ENCODE measurements at places on chromosomes 11 and 22. TPM values are rescaled to one million over a fixed set of nuclear protein-coding genes. Genes with fewer than 3 reads are reported as not detected.
A peak's percentile ranks its signal among the peaks of the same experiment; 100 is the strongest.

DNA sequence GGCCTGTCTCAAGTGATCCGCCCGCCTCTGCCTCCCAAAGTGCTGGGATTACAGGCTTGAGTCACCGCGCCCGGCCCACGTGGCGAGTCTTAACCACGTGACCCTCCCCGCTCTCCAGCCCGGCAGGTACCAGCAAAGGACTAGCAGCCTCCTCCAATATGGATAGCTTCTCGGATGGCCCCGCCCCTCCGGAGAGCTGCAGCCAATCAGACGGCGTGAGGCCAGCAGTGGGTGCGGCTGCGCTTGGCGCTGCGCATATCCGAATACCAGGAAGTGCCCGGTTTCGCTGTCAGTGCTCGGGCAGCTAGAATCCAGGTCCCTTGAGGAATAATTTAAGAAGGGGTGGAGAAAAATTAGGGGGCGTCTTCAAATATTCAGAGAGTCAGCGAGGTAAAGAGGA lies 14.7 kb upstream of the PISD start:
- H3K27me3 ChIP-seq, result peaks cover 2% of the 10 kb centered on the region
- peak overlapping the region; percentile 53 for H3K27ac ChIP-seq
- peak; percentile 56 for DNase-seq
- H3K4me3 ChIP-seq, result peak overlapping the region; percentile 66
- no peaks in the 10 kb centered on the region for H3K36me3 ChIP-seq
- no peaks in the 10 kb centered on the region for H3K4me1 ChIP-seq

GRCh38 chr11:7977232-7977917 lies 9.8 kb upstream of the EIF3F start:
- H3K27me3 ChIP-seq, result peaks cover 2% of the 10 kb centered on the region
- no peak overlapping the region for H3K27ac ChIP-seq
- no peaks in the 10 kb centered on the region for H3K36me3 ChIP-seq
- H3K4me1 ChIP-seq, result no peaks in the 10 kb centered on the region

GRCh38 chr11:134125507-134125906 lies 56.6 kb downstream of the JAM3 start:
- DNase-seq, result no peak
- peaks cover 78% of the 10 kb centered on the region for H3K4me1 ChIP-seq
- peak overlapping the region; percentile 92 for H3K27ac ChIP-seq

DNA sequence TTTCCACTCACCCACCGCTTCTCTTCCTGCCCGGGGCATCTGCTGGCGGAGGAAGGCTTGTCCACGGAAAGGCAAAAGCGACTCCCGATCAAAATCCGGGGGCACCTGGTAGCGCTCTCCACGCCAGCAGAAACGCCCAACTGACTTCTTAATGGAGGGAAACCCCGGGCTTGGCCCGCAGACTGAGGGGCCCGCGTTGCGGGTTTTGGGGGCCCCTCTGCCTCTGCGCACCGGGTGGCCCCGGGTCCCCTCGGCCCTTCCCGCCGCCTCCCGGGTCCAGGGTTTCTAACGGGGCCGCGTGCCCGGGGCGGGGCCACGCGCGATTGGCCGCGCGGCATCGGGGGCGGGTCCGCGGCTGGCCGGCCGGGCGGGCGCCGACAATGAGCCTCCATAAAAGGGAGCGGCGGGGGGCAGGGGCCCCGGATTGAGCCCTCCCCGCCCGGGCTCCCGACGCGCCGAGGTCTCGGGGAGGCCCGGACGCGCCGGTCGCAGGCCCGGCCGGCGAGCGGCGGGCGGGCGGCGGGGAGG lies at the start of gene SPINDOC:
Gene SPINDOC (plus strand): TSS at position 422 of the 528 bp plus-strand sequence. CDS start 231 bp downstream, outside the sequence.
- peak within 1 kb of the TSS; percentile 36 for H3K27ac ChIP-seq
- peaks cover 23% of the 10 kb centered on the region for H3K4me1 ChIP-seq
- peak; percentile 77 for DNase-seq
- peak within 1 kb of the TSS; percentile 92 for H3K4me3 ChIP-seq
- peaks cover 6% of the 10 kb centered on the region for H3K27me3 ChIP-seq

GRCh38 chr11:85379066-85379465 lies 248.1 kb downstream of the DLG2 start:
- no peak for DNase-seq
- H3K4me1 ChIP-seq, result peaks cover under 1% of the 10 kb centered on the region
- no peaks in the 10 kb centered on the region for H3K27me3 ChIP-seq
- H3K27ac ChIP-seq, result no peak overlapping the region

VPREB1 gene
- not detected for total RNA-seq

GRCh38 chr22:50497093-50497492 lies 10.4 kb downstream of the LMF2 start:
- H3K4me3 ChIP-seq, result no peak overlapping the region
- H3K36me3 ChIP-seq, result no peaks in the 10 kb centered on the region
- no peak overlapping the region for H3K27ac ChIP-seq
- H3K27me3 ChIP-seq, result peaks cover 2% of the 10 kb centered on the region
- H3K4me1 ChIP-seq, result no peaks in the 10 kb centered on the region

- H3K36me3 ChIP-seq, result peaks cover 4% of the 10 kb centered on the region
- H3K4me3 ChIP-seq, result no peak overlapping the region
- H3K27ac ChIP-seq, result no peak overlapping the region
Observed at GRCh38 chr22:26548984-26549383, 36.7 kb upstream of the TFIP11 start.

DNA sequence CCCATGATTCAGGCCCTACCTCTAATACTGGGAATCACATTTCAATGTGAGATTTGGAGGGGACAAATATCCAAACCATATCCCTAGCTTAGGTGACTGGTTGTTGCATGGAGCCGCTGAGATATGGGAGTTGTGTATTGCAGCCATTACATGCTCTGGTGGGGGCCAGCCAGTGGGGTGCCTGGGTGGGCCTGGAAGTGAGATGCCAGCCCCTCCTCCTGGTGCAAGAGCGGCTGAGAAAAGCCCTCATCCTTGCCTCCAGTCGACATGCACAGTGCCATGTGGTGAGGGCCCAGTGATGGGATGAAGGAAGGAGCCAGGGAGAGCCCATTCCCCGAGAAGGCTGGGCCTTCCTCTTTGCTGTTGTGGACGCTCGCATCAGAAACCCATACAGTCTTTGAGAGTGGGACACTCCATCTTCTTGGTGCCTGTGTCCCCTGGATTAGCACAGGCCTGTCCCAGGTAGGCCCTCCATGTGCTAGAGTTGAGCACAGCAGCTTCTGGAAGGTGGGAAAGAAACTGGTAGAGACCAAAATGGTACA lies 1043.0 kb downstream of the TBC1D22A start:
- no peak overlapping the region for H3K27ac ChIP-seq
- no peak overlapping the region for H3K4me3 ChIP-seq
- no peak for DNase-seq
- H3K36me3 ChIP-seq, result peaks cover 10% of the 10 kb centered on the region
- H3K4me1 ChIP-seq, result no peaks in the 10 kb centered on the region

GRCh38 chr11:45907911-45908370 lies 870 bp upstream of the FREY1 start:
- H3K27me3 ChIP-seq, result peaks cover 23% of the 10 kb centered on the region
- H3K4me3 ChIP-seq, result no peak overlapping the region
- no peaks in the 10 kb centered on the region for H3K36me3 ChIP-seq
- peaks cover 8% of the 10 kb centered on the region for H3K4me1 ChIP-seq

YPEL1 gene
- total RNA-seq, result 11.5 TPM

DNA sequence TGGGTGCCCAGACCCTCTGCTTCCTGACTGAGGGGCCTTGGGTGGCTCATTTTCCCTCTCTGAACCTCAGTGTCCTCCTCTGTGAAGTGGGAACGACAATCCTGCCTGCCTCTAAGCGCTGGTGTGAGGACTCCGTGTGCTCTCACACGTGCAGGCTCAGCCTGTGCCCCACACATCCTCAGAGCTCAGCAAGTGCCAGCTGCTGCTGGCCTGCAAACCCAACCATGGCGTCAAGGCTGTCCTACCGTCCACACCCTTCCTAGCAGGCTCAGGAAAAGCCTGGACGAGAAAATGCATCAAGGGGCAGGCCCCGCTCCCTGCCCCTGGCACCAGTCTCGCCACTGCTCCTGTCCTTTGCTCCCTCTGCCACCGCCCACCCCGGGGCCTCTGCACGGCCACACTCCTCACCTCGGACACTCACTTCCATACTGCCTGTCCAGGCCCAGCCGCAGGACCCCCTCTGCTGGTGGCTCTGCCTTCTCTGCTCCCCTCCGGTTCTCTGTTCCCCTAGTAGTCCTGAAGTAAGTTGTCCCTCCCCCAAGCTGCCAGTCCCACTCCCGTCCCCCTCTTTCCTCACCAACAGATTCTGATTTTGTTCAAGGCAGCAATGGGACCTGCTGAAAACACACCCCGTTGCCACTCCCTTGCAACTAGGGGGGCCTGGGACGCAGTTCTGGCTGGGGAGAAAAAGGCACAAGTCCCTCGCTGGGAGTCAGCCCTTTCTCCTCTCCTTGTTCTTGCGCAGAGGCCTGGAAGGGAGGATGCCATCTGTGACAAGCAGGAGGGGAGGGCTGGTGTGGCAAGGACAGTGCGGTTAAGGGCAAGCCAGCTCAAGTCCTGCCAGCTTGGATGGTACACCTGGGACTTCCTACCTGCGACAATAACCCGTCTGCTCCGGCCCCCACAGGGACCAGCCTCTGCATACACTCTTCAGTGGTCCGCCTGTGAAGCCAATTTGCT lies 62.2 kb downstream of the ARFGAP3 start:
- no peak overlapping the region for H3K27ac ChIP-seq
- DNase-seq, result no peak
- H3K4me3 ChIP-seq, result peak overlapping the region; percentile 16
- H3K27me3 ChIP-seq, result no peaks in the 10 kb centered on the region
- H3K36me3 ChIP-seq, result peaks cover 14% of the 10 kb centered on the region

- no peaks in the 10 kb centered on the region for H3K36me3 ChIP-seq
- H3K27me3 ChIP-seq, result peaks cover 10% of the 10 kb centered on the region
- no peak for DNase-seq
- no peak overlapping the region for H3K4me3 ChIP-seq
Observed at GRCh38 chr22:37340331-37341262, 58.3 kb downstream of the CYTH4 start.

GRCh38 chr22:44023404-44024287 lies 456 bp upstream of the PARVB start:
- H3K27ac ChIP-seq, result peak overlapping the region; percentile 82
- peaks cover 40% of the 10 kb centered on the region for H3K4me1 ChIP-seq

Data from endothelial cell (in vitro differentiated cells).